ENCODE measurements at places on chromosomes 1 and 21.

DNA sequence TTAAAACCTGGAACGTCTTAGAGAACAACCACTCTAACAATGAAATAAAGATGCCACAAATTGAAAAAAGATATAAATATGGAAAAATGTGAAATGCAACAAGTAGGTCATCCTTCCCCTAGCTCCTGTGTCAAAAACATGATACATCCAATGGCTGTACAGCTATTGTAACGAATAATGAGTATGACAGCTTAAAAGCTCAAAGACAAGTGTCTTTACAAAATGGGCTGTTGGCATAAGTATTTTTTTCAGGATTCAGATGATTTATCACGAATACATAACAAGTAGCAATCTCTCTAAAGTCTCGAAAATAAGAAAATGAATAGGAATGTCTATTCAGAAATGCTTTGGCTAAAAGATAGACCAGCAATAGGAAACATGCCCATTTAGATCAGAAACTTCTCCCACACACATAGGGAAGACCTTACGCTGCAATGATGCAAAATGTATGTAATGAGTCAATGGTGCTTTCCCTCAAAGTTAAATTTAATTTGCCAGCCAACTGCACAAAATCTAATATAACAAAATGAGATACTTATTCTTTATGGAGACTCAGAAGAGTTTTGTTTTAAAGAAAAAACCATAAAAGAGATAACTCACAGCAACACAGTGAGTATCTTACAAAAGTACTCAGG, 8.3 kb downstream of the TGFBR3 start:
- DNase-seq: no peak

- no peak for DNase-seq
Measured at GRCh38 chr1:64212031-64212430, 8.6 kb downstream of the UBE2U start.

- DNase-seq: no peak
Measured at GRCh38 chr1:234235434-234235881, 137.8 kb upstream of the COA6 start.

DNA sequence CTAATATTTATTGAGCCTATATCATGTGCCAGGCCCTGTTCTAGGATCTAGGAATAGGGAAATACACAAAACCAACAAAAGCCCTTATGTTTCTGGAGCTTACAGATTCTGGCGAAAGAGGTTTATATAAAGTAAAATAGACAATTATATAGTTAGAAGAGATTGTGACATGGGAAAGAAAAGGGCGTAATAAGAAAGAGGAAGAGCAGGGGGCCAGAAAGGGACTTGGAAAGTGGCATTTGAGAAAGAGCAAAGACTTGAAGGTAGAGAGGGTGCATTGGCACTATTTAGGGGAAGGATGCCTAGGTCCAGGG, 322.5 kb upstream of the FAM78B start:
- no peak for DNase-seq

DNA sequence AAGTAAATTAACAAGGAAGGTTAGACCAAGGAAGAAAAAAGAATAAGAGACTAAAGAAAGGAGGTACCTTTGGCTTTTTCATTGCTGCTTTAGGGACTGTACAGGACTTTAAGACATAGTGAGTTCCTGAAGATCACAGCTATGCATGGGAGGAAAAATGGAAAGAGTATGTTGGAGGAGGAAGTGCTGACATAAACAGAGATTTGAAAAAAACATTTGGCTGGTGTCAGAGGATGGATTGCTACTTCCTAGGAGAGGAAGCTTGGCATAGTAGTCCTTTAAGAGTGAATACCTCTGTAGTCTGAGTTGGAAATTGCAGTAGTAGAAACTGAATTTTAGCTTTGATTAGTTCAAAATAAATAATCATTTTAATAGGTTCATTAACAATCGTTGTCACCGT, 398.4 kb downstream of the RYR2 start:
- no peak for DNase-seq

- peak; percentile 36 for DNase-seq
Measured at GRCh38 chr1:150161747-150162581, 12.2 kb downstream of the PLEKHO1 start.

DNA sequence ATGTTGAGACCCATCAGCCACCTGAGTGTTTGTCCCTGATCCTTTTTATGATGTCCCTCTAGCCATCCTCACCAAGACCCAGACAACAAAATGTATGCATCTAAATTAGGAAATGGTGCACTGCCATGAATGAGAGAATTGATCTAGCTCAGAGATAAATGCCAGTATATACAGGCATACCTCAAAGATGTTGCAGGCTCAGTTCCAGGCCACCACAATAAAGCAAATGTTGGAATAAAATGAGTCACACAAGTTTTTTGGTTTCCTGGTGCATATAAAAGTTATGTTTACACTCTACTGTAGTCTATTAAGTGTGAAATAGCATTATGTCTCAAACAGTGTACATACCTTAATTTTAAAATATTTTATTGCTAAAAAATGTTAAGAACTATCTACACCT, 63.9 kb downstream of the CHIA start:
- DNase-seq: no peak

- DNase-seq: no peak
Measured at GRCh38 chr1:35959304-35959703, 28.4 kb downstream of the AGO3 start.

DNA sequence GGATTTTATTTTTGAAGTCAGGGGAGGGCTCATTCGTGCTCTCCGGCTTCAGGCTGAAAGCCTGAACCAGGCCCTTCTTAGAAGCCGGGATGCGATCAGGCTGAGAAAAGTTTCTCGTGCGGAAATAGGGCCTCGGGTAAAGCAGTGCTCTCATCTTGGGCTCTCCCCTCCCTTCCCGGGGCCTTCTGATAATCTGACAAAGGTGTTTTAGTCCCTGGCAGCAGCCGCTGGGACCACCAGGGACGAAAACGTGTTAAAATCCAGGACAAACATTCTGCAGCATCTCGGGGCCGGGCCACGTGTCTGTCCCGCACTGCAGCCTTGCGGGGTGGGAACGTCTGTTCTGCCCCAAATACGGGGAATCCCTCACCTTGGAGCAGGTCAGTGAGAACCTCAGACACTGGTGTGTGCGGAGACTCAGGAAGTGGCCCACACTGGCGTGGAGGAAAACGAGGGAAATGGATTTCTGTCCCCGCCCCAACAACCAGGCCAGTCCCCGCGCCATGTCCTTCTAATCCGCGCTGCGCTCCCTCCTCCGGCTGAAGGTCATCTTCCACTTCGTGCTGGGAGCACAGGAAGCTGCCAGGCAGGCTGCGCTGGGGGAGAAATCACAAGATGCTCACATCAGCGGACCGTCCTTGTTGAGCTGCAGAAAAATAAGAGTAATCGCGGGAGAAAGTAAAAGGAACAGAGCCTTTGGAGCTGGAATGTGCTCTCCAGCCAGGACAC, 16.6 kb upstream of the AJAP1 start:
- DNase-seq: no peak

GRCh38 chr1:38173157-38173831, 126.7 kb upstream of the POU3F1 start:
- no peak for DNase-seq

- no peak for DNase-seq
Measured at GRCh38 chr1:28161751-28162150, 14.7 kb downstream of the PTAFR start.

DNA sequence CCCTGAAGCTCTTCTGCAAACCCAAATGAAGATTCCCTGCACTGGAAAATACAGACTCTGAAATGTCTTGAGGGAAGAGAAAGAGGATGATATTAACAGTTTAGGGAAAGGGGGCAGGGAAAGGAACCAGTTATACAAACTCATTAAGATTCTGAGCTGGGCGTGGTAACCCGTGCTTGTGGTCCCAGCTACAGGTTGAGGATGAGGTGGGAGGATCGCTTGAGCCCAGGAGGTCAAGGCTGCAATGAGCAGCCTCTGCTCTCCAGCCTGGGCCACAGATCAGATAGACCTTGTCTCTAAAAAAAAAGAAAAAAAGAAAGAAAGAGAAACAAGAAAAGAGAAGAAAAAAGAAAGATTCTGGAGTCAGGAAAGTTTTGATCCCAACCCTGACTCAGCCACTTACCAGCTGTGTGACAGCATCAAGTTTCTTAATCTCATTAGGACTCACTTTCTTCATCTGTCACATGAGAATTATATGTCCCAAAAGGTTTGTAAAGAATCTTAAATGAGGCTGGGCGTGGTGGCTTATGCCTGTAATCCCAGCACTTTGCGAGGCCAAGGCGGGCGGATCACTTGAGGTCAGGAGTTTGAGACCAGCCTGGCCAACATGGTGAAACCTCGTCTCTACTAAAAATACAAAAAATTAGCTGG, 53.9 kb downstream of the OPTC start:
- DNase-seq: no peak

- no peak for DNase-seq
Measured at GRCh38 chr1:241485554-241485992, 34.0 kb downstream of the FH start.

DNA sequence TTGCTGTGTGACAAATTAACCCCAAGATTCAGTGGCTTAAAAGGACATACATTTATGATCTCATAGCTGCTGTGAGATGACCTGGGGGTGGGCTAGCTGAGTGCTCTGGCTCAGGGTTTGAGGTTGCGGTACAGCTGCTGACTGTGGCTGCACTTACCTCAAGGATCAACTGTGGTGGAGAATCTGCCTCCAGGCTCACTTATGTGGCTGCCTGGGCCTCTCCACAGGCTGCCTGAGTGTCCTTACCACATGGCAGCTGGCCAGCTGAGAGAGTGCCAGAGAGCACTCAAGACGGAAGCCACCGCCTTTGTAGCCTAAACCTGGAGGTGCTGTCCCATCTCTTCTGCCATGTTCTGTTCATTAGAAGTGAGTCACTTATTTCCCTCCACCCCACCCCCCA, 5.7 kb downstream of the LRRC71 start:
- peak; percentile 97 for DNase-seq

- DNase-seq: no peak
Measured at GRCh38 chr21:42964546-42965210, 9.7 kb upstream of the PKNOX1 start.

DNA sequence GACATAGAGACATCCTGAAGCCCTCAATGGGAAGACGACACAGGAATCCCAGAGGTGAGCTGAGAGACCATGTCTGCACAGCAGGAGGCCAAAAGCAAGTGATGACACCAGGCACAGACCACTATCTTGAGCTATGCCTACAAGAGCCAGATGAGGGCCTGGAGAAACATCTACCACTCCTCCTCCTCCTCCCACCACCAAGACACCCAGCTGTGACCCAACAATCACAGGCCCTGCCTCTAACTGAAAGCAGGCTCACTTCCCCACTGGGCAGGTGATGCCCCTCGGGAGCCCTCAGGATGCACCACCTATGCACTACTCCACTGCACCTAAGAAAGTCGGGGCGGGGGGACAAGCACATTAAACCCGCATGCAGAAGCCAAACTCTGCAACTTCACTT, 16.5 kb downstream of the TADA1 start:
- no peak for DNase-seq

DNA sequence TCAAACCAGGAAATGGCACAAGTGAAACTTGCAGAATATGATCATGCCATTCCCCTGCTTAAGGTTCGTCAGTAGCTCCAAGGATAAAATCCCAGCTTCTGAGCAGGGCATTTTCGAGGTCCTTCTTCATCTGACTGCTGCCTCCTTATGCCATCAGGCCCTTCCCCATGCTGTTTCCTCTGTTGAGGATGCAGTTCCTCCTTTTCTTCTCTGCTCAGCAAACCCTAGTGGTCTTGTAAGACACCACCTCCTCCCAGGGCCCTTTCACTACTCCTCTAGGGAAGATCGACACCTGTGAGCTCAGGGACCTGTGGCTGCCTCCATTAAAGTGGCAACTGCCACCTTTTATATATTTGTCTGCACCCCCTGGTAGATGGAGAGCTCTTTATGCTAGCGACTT, 62.1 kb upstream of the JUN start:
- DNase-seq: no peak

Measured in DMS79 (cell line).